Effector memory CD8-positive, alpha-beta T cell (primary cell): ENCODE measurements at places on chromosomes 12 and 14.

GRCh38 chr12:10537721-10538120, 32.0 kb downstream of the EIF2S3B start:
- DNase-seq = no peak

DNA sequence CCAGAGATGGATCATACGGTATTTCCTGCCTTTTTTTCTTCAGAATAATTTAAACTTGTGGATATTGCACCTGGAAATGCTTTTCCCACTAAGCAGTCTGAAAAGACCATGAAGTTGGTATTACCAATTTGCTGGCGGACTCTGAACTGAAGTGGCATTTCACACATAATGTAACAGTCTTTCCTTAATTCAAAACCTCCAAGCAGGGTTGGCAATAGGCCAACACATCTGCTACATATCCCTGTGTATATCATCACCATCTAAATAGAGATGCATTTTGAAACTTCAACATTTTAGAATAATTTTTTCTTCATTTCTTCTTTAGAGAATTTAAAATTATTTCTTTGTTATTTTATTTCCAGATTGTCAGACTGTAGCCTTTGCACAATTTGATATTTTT, 100.5 kb downstream of the TSPAN8 start:
- no peak for DNase-seq

DNA sequence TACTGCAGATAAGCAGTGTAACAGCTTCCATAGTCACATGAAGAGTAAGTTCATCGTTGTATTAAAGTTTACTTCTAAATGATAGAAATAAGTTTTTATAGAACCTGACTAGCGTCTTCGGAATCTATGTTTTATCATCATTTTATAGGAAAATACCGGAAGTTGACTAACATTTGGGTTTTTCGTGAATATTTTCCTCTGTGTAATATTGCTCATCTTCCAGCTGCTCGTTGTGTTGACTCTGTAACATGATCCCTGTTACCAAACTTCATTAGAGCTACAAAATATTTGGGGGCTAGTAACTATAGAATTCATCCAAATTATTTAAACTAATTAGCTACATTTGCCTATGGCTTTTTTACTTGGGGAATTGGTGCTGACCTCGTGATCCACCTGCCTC, 37.2 kb downstream of the DDX51 start:
- no peak for DNase-seq

DNA sequence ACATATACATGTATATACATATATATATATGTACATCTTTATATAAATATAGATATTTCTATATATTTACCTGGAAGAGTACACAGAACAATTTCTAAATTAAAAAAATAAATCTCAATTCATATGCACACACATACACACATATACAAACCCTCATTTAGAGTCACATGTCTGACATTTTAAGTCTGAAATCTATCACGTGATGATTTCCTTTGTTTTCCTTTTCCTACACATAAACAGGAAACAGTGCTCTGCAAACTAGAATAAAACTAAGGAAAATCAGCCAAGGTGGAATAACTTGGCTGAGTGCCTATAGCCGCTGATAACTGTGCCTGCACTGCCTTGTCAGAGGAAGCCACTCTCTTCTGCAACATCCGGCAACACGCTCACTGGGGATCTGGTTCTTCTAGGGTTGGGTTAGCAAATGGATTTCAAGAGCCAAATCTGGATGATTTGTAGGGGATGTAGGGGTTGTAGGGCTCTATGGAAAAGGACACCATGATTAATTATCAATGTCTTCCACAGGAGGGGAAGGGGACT, 480.7 kb downstream of the TMEM132D start:
- DNase-seq = no peak

- no peak for DNase-seq
Measured at GRCh38 chr12:97837401-97837800, 374.8 kb downstream of the RMST start.

GRCh38 chr12:28409892-28410291, 219.6 kb downstream of the CCDC91 start:
- DNase-seq = no peak

DNA sequence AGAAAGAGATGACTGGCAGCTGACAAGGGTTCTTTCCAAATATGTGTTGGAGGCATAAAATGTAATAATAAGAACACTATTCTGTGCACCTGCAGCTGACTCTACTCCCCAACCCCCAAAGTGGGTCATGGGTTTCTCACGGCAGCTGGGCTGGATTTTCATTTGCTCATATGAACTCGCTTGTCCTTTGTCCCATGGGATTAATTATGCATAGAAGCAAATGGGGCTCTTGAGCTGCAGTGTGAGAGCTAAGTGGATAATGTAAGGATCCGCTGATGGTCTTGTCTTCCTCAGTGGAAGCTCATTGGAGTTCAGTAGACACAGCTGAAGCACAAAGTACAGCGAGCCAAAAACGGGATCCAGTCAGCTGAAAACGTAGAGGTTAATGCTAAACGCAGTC, 46.3 kb downstream of the TTC8 start:
- no peak for DNase-seq

DNA sequence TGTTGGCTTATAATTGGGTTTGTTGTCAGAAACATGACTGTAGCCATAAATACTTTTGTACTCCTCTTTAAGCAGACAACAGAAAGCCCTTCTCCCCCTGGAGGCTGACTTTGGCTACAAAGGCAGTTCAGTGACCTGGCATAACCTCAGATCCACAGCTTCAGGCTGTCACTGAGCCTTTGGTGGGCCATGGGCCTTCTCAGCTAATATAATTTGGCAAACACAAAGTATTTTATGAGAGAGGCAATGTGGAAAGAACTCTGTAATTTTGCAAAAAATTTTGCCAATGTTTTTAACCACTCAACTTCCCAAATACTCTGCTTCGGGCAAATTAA, 15.5 kb upstream of the MGP start:
- DNase-seq = no peak

DNA sequence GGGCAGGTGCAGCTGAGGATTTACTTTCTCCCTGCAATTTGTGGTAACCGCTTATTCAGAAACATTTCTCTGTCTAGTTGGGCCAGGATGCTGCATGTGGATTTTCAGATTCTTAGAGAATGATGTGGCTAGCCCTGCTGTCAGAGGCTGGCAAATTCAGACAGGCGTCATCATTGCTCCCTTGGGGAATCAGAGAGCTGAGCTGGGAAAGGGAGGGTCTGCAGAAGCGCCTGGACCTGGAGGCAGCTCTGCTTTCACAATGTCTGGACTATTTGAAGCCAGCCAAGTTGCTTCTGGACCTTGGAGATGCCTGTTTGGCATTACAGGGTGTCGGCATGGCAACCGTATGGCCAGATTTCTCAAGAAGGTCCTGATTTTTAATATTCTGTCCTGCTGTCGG, 3.4 kb downstream of the GALNT16 start:
- no peak for DNase-seq

GRCh38 chr12:127381681-127382080, 885.3 kb upstream of the TMEM132C start:
- no peak for DNase-seq

DNA sequence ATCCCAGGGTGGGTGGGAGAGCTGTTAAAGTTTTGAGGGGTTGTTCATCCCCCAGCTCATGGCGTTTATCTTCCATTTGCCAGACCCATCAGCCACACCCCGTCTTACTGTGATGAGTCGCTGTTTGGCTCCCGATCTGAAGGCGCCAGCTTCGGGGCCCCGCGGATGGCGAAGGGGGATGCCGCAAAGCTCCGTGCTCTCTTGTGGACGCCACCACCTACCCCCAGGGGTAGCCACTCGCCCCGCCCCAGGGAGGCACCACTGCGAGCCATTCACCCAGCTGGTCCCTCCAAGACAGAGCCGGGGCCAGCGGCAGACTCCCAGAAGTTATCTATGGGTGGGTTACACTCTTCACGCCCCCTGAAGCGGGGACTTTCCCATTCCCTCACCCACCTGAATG, 5.7 kb downstream of the RITA1 start:
- no peak for DNase-seq

DNA sequence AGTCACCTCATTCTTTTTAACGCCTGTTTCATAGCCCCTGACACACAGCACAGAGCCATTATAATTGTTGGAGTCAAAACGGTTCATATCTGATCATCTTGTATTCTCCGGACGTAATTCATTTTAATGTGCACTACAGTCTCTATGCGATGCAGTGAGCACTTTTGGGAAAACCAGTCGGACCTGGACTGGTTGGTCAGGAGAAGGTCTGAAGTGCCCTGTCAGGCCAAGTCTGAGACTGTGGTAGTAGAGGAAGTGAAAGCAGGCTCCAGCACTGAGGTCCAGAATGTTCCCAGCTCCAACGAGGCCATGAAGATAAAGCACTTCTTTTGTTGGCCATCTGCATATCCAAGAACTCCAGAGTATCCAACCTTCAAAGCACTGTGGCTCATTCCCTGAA, 117.1 kb upstream of the NCOR2 start:
- DNase-seq = no peak

GRCh38 chr12:86349196-86349595, 93.0 kb upstream of the MGAT4C start:
- DNase-seq = no peak

GRCh38 chr12:68374307-68374982, 42.3 kb upstream of the MDM1 start:
- DNase-seq = peak; percentile 36

GRCh38 chr12:81207173-81207572, 129.3 kb downstream of the ACSS3 start:
- no peak for DNase-seq

DNA sequence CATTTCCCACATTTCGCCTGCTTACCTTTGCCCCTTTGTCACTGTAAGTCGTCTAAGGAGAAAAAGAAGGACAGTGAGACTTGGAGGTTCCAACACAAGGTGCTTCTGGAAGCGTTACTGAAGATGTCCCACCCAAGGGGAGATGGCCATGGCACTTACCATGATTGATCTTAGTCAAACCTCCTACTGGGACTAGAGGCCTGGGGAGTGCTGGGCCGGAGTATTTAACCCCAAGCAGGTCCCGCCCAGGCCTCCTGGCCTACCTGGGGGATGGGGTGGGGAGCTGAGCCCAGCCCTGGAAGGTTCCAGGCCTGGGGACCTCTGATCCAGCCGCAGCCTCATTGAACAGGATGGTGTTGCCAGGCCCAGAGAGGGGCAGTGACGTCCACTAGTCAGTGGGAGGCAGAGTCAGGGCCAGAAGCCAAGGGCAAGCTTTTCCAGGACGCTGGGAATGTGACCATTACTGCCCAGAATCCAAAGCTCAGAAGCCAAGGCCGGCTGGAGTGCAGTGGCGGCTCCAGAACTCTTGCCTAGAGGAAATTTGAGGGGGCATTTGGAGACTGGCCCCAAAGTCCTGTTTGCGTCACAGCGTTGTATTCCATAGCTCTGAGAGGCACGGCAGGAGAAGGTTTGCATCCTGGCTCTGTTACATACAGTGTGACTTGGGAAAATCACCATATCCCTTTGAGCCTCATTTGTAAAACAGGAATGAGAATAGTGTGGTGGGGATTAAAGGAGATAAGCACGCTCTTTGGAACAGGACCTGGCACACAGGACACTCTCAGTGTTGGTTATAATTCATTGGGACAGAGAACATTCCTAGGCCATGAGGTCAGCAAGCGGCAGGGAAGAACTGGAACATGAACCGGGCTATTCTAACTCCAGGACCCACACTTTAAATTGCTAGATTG, at the start of gene HPD:
HPD (minus strand) TSS at position 198 of the 911 bp plus-strand sequence; CDS start at position 162, 36 bp downstream.
- no peak for DNase-seq

DNA sequence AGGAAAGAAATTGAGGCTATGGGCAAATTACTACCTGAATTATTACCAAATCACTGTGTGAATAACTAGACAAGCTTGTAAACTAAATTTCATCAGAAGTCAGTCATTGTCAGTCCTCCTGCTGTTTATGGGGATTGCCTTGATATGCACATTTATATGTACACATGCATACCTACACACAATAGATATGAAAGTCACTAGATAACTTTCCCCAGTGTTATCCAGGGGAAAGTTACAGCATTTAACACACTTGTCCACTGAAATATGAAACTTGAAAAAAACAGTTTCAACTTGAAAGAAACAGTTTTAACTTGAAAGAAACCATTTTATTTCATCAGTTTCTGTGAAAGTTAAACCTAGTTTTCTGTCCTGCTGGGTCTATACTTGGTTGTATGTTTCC, 199.6 kb downstream of the SLC2A13 start:
- no peak for DNase-seq

GRCh38 chr14:105700622-105701288, 174.4 kb downstream of the TMEM121 start:
- no peak for DNase-seq

GRCh38 chr12:49633703-49634345, 10.5 kb downstream of the PRPF40B start:
- DNase-seq = no peak

- no peak for DNase-seq
Measured at GRCh38 chr14:33848706-33849454, 102.0 kb downstream of the EGLN3 start.

GRCh38 chr12:88142610-88142991, 494 bp downstream of the TMTC3 start:
- no peak for DNase-seq

DNA sequence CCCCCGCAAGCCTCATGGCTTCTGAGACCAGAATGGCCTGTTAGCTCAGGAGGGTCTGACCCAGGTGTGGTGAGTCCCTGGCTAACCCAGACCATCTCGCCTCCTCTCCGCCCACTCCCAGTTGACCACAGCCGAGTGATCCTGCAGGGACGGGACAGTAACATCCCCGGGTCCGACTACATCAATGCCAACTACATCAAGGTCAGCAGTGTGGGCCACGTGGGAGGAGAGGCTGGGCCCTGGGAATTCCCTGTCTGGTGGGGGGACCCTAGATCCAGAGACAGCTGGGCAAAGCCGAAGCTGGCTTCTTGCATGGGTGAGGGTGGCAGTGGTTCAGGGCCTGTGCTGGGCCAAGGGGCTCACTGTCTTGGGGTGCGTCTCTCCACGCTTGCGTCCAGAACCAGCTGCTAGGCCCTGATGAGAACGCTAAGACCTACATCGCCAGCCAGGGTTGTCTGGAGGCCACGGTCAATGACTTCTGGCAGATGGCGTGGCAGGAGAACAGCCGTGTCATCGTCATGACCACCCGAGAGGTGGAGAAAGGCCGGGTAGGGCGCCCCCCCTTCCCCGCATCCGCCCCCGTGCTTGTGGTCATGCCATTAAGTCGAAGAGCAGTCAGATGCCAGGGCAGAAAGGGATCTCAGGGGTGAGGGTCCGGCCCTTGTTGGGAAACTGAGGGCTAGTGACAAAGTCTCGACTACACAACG, 5.0 kb downstream of the PTPN6 start:
- no peak for DNase-seq

GRCh38 chr12:109763201-109763841, 49.7 kb downstream of the FAM222A start:
- DNase-seq = no peak

- no peak for DNase-seq
Measured at GRCh38 chr12:42468341-42468821, 121.2 kb downstream of the PRICKLE1 start.

DNA sequence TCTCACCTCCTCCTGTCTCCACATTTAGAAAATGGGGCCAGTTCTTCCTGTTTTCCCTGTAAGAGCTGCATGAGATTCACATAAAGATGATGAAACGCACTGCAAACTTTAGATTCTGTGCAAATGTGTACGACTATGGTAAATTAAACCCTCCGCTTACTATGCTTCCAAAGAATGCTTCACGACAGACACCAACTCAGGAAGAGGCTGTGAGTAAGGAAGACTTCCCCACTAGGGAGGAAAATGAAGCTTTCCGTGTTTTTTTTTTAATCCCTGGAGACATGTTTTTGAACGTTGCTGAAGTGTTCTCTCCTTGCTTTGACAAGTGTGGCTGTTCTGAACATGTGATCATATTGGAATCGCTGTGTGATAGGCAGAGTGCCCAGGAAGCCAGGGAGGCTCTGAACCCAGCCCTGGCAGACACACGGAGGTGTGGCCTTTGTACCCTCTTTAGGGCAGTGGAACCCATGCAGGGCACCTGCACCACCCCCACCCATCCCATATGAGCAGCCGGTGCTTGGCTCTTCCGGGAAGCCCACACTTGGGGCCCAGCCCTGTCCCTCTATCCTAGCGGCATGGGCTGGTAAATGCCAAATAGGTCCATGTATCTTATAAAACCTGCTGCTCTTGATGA, 7.5 kb upstream of the SYNE3 start:
- DNase-seq = peak; percentile 34
